Activated T-cell treated with anti-CD3 and anti-CD28 coated beads, Interleukin-2, amount 50 U/mL, for 1 hour (primary cell): ENCODE measurements at places on chromosomes 4 and X.
A peak's percentile ranks its signal among the peaks of the same experiment; 100 is the strongest.

DNA sequence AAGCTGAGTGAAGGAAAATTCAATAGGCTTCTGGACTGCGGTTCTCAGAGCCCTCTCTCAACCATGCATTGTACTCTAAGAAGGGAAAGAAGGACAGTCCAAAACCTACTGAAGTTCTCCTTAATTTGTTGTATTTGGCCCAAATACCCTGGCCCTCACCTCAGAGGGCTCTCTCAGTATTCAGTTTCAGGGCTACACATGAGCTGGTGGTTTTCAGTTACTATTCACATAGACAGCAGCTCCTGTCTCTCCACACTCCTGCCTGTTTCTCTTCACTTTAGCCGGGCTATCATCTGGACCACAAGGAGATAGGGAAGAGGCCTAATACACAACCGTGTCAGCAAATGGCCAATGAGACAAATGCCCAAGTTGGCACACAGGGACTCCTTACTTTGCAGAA is 66.0 kb downstream of the ATG4A start:
- no peak for DNase-seq

GRCh38 chr4:73620115-73620792 is at the start of gene RASSF6:
TSS of gene RASSF6 (minus strand) at chr4:73620436. CDS start at chr4:73611795, 8,641 bp downstream.
- DNase-seq = peak; percentile 22

- DNase-seq = no peak
Observed at GRCh38 chr4:2332201-2332975, 70.5 kb upstream of the MXD4 start.

- no peak for DNase-seq
Observed at GRCh38 chr4:26584725-26585124, 841 bp downstream of the TBC1D19 start.

GRCh38 chr4:82784681-82785610 is 13.7 kb downstream of the SCD5 start:
- no peak for DNase-seq

- DNase-seq = no peak
Observed at GRCh38 chrX:153459986-153460385, 10.4 kb downstream of the HAUS7 start.

GRCh38 chr4:25252230-25253070 is 18.6 kb downstream of the PI4K2B start:
- no peak for DNase-seq

DNA sequence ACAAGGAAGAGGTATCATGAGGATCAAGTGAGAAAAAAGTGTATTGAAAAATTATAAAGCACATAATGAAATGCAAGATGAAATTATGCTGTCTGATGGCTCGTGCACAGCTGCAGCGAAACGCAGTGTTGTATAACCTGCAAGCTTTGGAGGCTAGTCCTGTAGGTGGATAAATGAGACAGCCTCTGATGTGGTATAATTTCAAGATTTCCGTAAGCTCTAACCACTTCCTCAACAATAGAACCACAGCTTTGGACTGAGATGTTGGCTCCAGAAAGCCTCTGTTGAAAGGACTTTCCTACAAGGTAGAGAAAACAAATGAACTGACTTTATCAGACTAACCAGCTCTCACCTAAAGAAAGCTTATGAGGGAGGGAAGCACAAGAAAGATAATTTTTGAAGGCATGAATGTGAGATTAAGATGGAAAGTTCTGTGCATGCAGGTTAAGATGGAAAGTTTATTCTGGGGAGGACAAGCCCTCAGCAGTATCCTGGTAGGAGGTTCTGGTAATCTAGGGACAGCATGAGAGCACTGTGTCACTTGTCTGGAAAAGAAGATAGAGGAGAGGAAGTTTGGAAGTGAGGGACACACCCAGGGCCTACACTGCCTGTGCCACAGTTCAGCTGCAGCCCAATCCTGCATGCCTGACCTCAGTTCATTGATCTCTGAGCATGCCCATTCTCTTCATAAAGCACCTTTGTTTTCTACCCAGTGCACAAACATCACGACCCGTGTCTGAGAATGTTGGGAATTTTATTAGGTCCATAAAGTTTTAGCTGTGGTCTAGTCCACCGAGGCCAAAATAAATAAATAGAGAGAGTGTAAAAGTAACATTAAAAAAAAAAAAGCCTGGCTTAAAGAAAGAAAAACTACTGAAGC is 161.5 kb upstream of the SFRP2 start:
- no peak for DNase-seq

GRCh38 chr4:5931526-5931925 is 38.6 kb upstream of the CRMP1 start:
- no peak for DNase-seq

DNA sequence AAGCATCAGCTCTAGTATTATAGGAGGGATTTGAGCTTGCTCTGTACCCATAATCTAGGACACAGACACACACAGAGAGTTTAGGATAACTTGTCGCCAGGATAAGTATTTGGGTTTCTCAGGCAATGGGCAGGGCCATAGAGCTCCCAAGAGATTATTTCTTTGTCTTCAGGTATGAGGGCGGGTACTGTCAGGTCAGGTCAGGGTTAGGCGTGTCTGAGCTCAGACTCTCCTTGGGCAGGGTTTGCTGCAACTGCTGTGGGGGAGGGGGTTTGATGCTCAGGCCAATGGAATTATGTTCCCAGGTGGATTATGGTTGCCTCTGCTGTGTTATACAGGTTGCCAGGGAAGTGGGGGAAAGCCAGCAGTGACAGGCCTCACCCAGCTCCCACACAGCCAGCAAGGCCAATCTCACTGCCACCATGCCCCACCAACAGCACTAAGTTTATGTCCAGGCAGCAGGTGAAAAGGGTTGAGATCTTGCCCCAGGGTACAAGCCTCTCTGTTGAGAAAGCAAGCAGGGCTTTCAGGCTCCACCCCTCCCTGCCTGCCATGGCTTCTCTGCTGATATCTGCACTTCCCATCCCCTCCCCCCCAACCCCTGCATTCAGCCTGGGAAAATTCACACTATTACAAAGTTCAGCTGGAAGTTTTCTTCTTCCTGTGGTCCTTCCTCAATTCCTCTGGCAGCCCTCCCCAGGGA is 101.3 kb downstream of the RRAGB start:
- no peak for DNase-seq

DNA sequence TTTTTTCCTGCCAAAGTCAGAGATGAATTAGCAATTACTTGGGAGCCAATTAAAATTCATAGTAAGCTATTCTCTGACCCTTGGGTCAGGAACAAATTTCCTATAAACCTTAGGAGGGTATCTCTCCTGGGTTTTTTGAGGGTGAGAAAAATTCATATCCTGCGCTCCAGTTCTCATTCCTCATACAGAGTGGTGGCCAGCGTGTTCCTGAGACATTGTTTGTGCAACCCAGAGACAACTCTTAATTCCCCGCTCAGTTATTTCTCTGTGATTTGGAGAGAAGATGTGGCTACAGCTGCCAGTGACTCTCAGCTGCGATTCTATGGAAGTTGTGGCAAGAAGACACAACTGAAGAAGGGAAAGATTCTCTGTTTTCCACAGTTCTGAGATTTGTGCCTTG is 37.9 kb upstream of the CBR4 start:
- no peak for DNase-seq

- no peak for DNase-seq
Observed at GRCh38 chr4:184655889-184656869, 6.6 kb downstream of the PRIMPOL start.

DNA sequence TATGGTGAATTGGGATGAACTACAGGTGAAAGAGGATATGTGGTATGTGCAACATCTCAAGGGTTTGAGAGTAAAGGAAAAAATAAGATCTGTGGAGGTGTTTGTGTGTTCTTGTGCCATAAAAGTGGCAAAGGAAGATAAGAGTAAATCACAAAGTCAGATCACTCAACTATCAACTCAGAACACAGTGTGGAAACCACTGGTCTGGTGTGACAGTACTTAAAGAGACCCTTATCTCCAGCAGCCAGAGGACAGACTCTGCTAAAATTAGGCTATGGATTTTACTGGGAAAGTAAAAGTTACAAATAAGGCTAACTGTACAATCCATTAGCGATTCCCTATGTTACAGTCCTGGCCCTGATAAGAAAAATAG is 54.0 kb upstream of the PRDM8 start:
- DNase-seq = no peak

DNA sequence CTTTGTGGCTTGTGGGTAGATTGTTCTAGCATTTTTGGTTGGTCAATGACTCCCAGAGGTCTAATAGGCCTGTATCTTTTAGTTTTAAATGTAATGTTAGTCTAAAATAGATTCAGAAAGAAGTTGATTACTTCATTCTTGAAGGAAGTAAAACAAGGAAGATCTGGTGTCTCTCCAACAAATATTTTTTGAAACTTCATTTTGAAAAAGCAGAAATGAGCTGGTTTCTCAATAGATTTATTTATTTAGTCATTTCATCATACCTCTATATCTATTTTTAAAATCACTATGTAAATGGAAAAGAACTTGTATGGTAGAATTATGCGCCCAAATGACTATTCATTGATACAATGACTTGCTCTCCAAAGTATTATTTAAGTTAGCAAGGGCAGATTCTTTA is 7.2 kb downstream of the HTR2C start:
- DNase-seq = no peak

- DNase-seq = no peak
Observed at GRCh38 chr4:48722509-48723446, 57.3 kb downstream of the FRYL start.

DNA sequence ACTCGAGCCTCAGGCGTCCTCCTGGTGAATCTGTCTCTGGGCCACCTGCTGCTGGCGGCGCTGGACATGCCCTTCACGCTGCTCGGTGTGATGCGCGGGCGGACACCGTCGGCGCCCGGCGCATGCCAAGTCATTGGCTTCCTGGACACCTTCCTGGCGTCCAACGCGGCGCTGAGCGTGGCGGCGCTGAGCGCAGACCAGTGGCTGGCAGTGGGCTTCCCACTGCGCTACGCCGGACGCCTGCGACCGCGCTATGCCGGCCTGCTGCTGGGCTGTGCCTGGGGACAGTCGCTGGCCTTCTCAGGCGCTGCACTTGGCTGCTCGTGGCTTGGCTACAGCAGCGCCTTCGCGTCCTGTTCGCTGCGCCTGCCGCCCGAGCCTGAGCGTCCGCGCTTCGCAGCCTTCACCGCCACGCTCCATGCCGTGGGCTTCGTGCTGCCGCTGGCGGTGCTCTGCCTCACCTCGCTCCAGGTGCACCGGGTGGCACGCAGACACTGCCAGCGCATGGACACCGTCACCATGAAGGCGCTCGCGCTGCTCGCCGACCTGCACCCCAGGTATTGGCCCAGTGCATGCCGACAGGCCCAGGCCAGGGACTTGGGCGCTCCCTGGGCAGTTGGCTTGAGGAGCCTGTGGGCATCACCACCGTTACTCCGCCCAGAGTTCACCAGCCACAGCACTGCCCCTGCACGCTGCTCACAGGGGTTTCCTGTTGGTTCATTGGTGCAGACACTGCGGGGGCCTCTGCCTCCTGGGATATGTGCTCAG is 1.1 kb downstream of the GPR78 start:
- no peak for DNase-seq

- no peak for DNase-seq
Observed at GRCh38 chr4:73705056-73705432, 35.3 kb upstream of the CXCL8 start.

- no peak for DNase-seq
Observed at GRCh38 chrX:124300405-124300804, 32.1 kb upstream of the TEX13D start.

- DNase-seq = no peak
Observed at GRCh38 chrX:68261060-68261672, 172.1 kb downstream of the OPHN1 start.
